HCEC 1CT (cell line): ENCODE measurements at places on chromosomes 13 and 19.

DNA sequence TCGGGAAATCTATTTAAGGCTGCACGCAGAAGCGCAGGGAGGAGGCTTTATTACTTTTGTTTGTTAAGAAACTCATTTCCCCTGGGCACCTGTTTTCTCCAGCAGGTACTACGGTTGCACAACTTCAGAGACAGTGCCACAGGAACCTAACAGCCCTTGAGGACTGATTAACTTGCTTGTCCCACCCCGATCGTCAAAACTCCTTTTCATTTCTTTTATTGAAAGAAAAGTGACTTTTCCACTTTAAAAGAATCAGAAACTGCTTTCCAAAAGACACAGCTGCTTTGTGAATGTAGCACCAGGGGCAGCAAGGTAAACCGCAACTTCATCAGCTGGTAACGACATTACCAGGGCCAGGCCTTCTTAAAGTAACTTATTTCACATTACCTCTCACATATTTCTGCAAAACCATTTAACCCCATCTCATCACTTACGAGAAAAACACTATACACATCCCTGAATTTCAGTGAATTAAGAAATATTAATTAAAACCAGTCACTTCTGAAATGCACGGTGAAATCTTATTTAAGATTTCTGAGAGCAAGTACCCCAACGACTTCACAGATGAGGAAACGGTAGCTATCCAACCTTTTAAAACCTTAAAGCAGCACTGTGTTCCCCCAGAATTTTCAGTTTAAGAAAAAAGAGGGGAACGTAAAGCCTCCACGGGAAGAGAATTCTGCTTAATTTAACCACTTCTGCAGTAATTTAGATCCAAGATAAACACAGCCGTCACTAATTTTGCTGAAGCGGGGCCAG, 1.4 kb downstream of the ANKRD10 start:
- no peak for DNase-seq

DNA sequence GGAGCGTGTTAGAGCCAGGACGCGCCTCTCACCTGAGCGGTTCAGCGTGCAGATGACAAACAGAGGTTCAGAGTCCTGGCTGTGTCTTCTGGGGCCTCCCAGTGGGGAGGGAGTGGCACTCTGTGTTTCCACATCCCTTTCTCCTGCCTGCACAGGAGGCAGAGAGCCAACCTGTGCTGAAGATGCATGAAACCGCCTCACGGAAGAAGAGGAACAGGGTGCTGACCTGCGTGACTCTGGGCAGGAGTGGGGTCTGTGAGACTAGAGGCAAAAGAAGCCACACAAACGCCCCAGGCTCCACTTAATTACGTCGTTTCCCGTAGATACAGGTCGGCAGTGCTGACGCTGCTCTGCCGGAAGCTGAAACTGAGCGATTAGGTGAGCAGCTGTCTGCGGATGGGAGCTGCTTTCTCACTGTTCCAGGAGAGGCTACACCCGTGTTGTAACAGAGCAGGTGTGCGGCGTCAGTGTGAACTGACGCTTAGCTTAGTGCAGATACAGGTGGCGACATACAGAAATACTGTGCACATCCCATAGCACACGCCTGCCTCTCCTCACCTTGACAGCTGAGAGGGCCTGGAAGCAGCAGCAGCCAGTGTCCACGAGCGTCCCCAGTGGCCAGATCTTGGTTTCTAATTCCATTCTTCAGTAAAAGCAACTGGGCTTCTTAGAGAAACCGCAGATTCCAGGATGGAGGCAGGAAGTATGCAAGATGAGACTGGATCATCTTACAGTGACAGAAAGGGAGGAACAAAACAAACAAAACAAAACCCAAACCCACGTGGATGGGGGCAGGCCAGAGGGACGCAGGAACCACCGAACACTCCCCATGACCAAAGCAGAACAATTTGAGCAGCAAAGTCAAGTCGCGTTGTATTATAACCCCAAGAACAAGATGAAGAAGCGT, 37.7 kb upstream of the MCF2L start:
- peak; percentile 67 for DNase-seq

DNA sequence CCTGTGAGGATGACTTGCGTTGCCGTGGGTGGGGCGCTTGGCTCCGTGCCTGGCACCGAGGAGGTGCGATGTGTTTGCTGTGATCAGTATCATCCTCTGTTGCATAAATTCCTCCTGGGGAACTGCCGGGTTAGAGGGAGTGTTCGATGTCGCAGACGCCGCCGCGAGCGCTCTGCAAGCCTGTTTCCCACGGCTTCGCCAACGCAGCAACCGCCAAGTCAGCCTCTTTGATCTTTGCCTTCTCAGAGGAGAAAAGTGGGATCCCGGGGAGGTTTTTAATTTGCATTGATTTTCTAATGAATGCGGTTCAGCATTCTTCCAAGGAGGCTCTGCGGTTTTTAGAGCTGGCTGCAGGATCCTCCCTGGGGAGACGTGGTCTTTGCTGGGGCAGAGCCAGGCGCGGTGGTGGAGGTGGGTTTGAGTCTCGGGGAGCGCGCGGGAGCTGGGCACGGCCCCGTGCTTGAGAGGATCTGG, 7.6 kb downstream of the GPR32 start:
- DNase-seq, result no peak

DNA sequence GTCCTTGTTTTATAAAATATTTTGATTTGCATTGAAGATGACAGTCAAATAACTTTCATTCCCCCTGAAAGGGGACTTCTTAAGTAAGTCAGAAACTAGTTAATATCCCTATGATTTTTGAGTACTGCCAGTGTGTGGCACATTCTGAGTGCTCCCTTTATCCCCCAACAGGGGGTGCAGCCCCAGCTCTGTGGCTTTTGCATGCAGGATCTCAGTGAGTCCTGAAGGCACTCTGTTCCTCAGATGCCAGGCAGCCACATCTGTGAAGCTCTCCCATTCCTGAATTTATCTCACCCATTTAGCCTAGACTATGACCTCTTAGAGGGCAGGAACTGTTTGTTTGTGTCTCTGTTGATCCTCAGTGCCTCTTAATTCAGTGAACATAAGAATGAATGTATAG, 123.1 kb downstream of the CDK8 start:
- peak; percentile 27 for DNase-seq

DNA sequence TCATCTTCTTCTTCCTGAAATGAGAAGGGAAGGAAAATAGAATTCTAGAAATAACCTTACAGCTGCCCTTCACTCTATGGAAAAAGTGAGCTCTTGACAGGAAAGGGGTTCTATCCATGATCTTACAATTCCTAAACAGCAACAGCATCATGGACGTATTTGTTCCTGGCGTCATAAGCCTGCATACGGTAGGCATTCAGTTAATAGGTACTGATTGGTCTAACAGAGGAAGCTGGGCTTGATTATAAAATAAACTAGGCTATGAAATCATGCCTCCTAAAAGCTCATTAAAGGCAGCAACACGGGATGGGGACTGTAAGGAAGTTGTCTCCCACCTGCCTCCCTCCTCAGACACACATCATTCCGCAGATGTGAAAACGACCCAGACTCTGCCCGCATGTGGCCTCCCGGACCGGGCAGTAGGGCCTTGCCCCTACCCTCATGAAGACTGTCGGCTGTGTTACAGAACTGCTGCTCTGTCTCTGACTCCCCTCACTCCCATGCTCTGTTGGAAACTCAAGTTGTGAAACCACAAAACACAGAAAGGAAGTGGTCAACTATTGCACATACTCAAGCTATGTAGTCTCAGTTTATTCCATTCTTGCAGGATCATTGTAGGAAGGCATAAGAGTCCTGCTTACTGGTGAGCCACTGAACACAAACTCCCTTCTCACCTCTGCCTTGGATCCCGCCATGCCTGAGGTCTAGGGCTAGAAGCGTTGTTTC, 129.8 kb downstream of the DLEU7 start:
- peak; percentile 3 for DNase-seq

DNA sequence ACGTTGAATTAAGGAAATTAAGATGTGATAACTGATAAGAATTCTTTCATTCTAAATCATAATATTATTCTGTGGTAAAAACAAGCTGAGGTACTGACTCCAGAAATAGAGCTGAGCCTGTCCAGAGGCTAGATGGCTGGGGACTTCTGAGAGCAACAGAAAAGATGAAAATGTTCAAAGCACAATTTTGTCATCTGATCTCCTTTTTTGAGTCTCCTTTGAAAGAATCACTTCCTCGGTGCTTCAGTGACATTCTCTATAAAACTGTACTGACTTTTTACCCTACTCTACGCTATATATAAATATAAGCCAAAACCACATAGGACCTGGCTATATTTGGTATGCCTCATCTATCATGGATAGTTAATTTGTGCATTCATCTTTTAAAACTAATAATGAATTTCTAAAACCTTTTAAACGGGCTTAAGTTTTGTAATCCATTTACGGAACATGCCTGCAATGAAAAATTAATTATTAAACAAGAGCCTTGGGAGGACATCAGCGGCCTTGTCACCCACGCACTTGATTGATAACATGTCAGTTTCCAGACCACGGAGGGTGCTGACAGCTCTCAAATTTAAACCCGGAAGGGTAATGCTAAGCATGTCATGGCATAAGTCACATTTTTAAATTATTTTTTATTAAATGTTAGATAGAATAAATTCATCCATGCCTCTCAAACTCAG, 235.5 kb downstream of the PCDH9 start:
- no peak for DNase-seq

DNA sequence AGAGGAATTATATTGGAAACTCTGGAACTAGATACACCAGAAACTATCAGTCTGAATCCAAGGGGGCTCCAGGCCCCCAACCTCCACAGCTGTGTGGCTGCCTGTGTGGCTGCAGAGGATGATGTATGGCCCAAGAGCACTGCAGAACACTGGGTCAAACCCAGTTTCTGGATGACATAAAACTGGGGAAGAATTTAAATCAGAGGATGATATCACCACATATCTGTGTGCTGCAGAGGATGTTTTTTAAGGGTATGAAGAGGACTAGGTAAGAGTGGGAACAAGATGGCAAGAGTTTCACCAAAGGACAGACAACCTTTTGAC, 226.4 kb downstream of the SUCLA2 start:
- DNase-seq, result no peak

DNA sequence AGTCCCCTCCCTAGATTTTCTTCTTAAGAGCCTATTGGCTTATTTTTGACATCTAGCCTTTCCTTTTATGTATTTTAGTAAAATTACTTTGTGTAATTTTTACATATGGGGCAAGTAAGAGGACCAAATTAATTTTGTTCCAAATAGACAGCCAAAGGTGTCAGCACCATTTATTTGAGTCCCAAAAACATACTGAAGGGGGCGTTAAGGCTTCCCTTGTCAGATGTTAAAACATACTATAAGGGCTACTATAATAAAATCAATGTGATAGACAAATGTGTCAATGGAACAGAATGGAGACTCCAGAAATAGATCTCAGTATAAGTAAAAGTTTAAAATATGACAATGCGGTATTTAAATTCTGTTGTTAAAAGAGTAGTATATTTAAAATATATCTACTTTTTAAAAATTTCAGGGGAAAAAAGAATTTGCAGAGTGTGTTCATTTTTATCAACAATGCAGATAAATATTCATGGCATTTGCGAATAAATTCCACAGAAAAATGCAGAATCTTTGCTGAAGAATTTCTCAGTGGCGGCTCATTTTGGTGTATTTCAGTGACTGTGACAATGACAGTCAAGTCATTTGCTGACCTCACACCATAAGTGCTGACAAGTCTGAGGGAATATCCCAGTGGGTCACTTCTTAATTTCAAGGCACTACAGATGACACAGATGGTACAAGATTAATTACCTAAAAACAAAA, 133.7 kb downstream of the MTUS2 start:
- DNase-seq, result no peak

- no peak for DNase-seq
Measured at GRCh38 chr19:48689449-48689848, 6.3 kb upstream of the FUT2 start.

DNA sequence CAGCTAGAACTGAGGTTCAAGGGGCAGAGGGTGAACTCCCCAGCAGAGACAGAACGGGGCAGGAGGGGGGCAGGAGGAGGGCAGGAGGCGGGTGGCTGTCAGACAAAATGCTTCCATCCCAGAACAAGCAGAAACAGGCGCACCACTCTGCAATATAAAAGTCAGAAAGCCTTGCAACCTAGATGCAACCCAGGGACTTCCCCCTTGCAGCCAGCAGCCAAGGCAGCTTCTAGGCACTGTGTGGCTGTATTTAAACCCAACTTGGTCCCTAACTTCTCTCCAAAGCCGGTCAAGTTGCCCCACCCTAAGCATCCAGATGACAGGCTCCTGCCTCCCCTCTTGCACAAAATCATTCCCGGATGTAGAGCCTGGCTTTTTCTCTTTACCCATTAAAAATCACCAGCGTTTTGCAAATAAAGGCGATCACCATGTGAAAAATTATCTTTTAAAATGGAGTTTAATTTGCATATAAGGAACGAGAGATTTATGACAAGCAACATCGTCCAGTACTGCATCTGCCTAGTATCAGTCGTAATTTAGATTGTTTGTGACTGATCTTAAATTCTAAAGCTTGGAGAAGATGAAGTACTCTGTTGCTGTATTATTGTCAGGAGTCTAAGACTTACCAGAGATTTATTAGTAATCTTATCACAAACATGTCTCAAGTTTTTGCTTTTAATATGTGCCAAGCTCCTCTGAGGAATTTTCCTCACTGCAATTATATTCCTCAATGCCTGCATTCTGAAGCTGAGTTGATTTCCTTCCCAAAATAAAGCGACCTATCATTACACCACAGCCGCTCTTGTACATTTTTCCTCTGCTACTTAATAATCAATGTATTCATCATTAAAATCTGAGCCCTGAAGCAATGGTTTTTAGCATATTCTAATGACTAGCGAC, 307.1 kb upstream of the ZNF507 start:
- DNase-seq, result no peak

DNA sequence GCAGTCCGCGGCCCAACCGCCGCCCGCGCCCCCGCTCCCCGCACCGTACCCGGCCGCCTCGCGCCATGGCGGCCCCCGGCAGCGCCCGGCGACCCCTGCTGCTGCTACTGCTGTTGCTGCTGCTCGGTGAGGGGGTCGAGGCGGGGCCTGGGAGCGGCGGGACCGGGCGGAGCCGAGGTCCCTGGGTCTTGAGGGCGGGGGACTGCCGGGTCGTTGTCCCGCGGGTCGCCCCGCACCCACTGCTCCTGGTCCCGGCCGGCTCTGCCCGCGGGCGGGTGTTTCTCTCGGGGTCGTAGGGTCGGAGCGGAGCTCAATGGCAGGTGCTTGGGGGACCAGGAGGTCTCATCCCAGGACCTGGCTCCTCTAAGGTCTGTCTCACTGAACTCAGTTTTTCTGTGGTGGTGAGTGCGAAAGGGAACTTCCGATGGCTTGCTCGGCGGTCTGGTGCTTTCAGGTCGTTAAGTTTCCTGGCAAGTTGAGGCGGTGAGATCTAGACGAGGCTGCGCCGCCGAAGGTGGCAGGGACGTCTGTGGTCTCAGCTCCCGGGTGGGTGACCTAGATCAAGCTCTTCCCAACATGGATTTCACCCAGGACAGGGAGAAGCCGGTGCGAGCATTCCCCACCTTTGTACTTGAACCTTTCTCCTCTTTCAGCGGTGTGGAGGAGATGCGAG, 467 bp downstream of the LAMP1 start:
- no peak for DNase-seq
